SW480 (cell line): ENCODE measurements at places on chromosomes 6 and 20.

- DNase-seq: no peak
These were observed 25.2 kb upstream of the MLN start for GRCh38 chr6:33828764-33829731.

DNA sequence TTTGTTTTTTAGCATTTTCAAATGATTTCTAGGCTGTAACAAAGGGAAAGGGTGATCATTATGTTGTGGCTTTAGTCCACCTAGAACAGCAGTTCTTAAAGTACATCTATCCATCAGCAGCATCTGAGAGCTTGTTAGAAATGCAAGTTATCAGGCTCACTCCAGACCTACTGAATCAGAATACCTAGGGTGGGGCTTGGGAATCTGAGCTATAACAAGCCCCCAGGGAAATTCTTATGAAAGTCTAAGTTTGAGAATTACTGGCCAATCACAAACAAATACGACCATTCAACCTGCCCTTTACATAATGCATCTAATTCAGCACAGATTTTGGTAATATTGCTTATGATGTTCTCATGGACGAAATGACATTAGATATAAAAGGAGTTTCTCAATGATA is 123.5 kb downstream of the LAMP5 start:
- no peak for DNase-seq

- DNase-seq: no peak
These were observed 38.6 kb downstream of the PREP start for GRCh38 chr6:105364243-105364642.

DNA sequence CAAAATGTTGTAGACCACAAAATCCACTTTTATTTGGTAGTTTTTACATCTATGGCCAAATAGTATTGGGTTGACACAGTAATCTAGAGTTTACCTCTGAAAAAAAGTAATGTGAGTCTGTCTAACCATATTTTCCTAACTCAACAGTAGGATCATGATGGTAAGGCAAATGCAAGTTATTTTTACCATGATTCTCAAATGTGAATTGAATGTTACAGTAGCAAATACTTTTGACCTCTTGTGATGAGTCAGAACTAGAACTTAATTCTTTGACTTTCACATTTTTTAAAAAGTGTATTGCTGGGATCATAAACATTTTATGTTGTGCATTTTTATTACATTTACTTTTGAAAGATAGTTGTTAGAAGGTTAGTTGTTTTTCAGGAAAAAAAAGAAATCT is 22.0 kb downstream of the RNF146 start:
- DNase-seq: no peak

- DNase-seq: no peak
These were observed 62.7 kb downstream of the RNF182 start for GRCh38 chr6:13987400-13987865.

DNA sequence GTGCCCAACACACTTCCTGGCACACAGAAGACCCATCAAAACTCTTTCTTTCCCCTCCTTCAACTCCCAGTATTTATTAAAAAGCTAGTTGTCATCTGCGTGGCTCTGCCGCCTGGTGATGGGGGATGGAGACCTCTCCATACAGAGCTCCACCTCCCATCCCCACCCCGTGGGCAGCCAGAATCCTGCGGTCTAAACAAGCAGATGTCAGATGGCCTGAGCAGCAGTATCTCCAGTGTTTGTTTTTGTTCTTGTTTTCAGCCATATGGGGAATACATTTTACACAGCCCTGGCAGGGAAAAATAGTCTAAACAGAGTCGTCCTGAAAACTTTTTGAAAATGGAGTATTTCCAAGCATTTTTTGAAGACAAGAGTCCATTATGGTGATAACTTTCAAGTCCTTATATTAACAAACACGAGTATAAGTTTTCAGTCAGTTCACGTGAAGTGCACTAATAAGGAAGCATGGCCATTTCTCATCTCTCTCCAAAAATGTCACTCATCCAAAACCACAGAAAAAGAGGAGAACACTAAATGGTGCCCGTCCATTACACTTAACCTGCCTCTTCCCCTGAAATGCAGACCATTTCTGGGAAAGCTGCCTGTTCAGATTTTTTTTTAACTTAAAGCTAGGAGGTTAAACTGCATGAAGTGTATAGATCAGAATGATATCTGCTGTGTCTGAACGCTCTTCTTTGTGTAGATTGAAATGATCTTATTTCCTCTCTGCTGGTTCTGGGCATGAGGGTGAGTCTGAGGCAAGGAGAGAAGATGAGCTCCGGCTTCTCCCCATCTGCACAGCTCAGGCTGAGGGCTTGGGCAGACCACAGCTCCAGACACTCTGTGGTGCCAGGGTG is 91.0 kb downstream of the TCP11 start:
- no peak for DNase-seq

GRCh38 chr20:1383623-1384404 is 9.0 kb downstream of the FKBP1A start:
- no peak for DNase-seq

DNA sequence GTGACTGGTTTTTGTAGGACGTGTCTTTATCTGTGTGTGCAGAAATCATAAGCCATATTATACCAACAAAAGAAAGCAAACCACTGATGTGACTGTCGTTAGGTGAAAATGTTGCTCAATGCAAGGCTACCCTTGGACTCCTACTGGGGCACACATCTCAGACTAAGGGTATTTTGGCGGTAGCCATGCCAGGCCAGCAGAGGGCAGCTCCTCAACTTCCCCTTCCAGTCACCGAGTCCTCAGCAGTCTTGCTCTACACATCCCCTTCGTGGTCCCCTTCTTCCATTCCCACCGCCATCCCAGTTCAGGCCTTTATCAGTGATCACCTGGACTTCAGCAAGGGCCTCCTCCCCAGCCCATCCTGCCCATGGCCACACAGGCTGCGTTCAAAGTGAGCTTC is 113.7 kb upstream of the GGTLC1 start:
- DNase-seq: peak; percentile 48

GRCh38 chr20:46720776-46721425 is 11.5 kb downstream of the SLC2A10 start:
- DNase-seq: peak; percentile 55

DNA sequence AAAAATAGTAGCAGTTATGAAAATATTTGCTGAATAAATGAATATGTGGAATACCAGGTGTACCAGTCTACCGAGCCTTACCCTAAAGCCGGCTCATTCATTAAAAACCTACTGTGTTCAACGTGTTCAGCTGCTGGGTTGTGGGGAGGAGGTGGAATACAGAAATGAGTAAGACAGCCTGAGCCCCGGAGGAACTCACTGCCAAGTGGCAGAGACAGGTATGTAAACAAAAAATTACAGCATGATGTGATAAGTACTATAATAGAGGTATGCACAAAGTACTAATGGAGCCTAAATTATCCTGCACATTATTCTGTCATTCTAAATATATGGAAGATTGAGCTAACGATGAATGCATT is 6.8 kb upstream of the ADTRP start:
- no peak for DNase-seq

DNA sequence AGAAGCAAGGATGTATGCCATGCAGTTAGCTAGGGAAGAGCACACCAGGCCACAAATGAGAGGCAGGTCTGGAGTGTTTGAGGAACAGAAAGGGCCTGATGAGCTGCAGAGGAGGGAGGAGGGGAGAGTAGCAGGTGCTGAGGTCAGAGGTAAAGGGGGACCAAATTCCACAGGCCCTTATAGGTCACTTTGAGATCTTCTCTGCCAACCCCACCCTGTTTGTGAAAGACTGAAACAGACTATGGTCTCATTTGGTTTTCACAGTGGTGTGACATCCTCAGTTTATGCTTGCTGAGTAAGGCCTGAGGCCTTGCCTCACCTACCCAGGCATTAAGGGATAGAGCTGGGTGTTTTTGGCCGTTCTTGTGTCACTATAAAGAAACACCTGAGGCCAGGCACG is 187.7 kb upstream of the MYLIP start:
- no peak for DNase-seq

DNA sequence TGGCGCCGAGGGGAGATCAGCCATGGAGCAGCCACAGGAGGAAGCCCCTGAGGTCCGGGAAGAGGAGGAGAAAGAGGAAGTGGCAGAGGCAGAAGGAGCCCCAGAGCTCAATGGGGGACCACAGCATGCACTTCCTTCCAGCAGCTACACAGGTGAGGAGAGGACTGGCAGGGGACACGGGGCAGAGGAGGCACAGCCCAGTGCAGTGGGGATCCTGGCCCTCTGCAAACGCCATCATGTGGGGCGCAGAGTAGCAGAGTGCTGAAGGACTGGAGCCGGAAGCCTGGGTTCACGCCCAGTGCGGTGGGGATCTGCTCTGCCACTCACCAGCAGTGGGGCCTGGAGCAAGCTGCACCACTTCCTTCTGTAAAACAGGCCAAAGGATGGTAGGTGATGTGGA is 41.1 kb upstream of the FANCE start:
- DNase-seq: no peak

DNA sequence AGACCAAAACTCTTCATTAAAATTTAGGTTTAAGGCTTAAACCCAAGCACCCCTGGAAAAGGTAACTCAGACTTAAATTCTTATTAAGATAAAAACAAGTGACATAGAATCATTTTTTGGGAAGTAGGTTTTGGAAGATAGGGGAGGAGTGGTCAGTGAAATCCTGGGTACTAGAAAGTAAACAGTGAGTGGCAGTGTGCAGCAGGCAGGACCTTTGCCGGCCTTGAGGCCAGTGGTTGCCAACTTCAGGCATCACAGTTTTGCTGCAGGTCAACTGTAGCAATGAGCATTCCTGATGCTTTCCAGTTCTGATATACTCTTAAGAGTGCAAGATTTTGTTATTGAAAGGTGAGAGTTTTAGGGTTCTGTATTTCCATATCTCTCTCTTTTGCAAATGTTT is 69.3 kb upstream of the SUPT3H start:
- DNase-seq: no peak

DNA sequence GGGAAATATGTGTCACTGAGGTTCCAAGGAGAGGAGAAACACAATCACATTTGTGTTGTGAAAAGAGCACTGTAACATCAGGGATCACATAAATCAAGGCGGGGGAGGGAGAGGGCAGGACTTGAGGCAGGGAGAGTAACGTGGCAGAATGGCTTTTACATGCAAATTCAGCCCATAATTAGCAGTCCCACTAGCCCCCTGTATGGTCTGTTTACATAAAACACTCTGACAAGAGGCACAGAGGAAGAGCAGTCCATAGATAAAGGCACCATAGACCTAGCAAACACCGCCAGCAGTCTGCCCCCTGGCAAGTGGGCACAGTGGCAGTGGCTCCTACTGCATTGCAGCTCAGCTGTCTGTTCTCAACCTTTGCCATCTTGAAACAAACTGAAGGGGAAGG is 82.7 kb downstream of the LYRM2 start:
- no peak for DNase-seq

DNA sequence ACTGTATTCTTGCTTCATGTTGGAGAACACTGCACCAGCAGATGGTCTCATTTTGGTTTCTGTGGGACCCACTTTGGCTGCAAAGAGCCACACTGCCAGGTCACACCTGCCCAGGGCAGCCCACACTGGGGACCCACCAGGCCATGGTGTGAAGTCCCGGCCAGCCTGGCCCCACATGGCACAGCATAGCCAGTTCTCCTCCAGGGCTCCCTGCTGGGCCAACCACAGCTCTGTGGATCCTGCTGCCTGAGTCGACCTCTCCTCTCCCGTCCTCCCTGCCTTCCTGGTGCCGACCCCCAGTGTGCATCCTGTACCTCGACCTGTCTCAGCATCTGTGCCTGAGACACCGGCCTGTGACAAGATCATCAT is 3.0 kb downstream of the ARFRP1 start:
- DNase-seq: no peak

GRCh38 chr6:126797981-126798380 is 320.5 kb upstream of the RSPO3 start:
- DNase-seq: no peak

GRCh38 chr20:3238616-3239025 is 369 bp downstream of the SLC4A11 start:
- peak; percentile 61 for DNase-seq

GRCh38 chr6:106444777-106445507 is 84.4 kb downstream of the CRYBG1 start:
- peak; percentile 70 for DNase-seq

DNA sequence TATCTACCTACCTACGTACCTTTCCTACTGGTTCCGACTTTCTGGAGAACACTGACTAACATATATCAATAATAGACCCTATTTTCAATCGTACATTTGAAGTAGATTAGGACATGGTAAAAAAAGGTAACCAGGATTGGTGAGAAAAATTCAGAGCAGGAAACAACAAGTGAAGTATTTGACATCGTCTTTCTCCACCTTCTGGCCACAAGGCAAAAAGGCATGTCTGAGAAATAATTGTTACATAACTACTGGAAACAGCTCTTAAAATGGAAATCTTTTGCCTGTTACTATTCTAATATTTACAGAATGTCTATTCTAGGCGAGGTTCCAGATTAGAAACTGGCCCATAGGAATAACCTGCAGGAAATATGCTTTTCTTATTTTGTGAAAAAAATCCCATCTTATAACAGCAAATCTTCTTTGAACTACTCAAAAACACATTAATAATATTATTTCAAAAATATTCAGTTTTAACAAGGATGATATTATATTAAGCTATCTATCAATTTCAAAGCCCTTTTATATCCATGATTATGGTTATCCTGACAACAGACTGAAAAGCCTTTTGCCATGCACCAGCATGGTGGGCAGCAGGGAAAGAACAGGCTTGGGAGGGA is 80.8 kb downstream of the RCAN2 start:
- peak; percentile 49 for DNase-seq

DNA sequence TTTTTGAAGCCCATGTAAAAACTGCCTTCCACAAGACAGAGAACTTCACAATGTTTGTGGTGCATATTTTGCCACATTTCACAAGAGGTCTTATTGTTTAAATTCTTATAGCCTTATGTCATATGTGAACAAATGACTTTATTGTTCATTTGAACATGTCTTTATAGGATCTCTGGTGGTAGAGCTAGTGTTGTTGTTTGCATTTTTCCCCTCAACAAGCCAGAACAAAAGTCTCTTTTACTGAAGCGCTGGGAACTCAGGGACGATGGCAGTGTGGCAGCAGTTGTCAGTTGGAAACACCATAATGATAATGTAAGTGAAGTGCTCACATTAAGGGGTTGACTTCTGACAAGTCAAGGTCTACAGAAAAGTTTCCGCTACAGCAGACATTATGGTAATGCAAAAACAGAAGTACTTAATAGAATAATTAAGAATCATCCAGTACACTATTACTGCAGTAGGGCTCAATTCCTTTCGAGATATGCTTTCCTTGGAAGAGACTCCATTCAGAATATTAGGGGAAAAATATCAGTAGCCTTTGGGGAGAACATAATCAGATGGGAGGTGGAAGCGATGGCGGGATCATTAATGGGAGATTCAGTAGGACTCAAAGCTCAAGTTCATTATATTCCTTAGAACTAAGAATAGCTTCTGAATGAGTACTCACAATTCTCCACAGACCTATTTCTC is 180.0 kb downstream of the GJA10 start:
- DNase-seq: peak; percentile 49

DNA sequence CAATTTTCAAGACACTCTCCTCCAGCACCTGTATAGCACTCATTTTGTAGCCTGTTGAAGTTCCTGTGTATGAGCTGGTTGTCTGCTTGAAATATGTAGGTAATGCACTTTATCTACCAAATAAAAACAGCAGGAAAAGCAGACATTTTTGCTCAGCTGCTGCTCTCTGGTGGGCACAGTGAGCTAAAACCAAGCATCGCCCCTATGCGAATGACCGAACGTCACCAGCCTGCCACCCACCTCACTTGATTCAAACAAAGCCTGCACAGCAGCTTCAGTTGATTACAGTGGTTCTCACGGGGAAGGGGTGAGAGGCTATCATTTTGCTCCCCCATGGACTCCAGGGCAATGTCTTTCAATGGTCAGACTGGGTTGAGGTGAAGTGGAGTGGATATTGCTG is 185.7 kb downstream of the SASH1 start:
- no peak for DNase-seq

GRCh38 chr6:126337323-126337722 is 2.6 kb upstream of the CENPW start:
- no peak for DNase-seq

GRCh38 chr6:135002974-135003703 is 51.5 kb downstream of the HBS1L start:
- no peak for DNase-seq
